Inflammatory macrophage (primary cell): ENCODE measurements at places on chromosomes 12 and 14.
A peak's percentile ranks its signal among the peaks of the same experiment; 100 is the strongest.

DNA sequence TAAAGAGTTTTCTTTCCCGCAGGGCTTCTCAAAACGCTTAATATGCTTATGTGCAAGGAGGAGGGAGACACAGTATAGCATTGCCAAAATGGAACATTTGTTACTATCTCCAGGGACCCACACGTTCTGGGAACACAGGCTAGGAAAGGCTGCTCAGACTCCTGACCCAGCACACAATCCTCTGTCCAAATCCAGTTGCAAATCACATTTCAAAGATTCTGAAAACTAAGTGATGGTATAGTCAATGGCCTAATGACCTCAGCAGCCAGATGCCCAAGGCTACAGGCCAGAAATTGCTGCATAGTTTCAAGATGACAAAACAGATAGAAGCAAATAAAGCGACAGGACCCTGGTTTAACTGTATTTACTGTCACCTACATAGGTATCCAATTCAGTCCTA, 97.0 kb upstream of the GRIP1 start:
- no peak for DNase-seq

DNA sequence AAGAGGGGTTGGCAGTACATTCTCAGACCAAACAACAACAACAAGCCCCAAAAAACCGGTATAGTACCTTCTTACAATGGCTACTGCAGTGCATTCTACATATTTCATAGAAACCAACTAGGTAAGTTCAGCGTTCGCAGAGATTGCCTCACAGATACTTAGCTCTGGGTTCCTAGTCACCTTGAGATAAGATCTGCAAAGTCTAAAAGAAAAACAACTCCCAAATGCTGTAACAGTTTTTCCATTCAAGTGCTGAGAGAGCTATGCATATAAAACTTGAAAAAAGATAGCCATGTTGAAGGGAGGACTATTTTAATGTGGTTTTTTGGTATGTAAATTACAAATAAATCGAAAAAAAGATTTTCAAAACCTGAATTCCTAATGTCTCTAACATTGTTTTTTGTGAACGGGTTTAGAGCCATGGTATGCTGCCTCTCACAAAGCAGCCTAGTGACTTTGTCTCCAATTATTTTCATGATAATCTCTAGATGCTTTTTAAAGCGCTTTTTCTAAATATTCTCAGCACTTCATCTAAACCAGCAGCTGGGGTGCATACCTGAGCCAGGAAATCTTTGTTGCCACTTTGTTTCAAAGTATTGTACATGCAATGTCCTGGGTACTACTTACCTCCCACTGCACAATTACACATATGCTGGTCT, 56.6 kb upstream of the CRACR2A start:
- DNase-seq = no peak

DNA sequence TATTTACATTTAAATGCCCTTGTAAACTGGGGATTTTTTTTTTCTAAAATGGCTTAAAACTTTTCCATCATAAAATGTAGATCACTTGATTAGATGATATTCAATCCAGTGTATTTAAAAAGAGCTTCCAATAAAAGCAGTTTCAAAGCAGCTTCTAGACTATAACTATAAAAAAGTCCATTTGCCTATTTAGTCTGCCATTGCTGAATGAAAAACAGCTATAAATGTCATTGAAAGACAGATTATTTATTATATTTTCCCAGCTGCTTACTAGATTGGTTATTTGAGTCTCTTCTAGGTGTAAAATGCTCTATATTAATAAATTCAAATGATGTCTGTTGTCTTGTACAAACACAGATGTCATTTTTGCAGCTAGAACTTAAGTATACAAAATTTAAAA, 414.8 kb downstream of the RMST start:
- no peak for DNase-seq

DNA sequence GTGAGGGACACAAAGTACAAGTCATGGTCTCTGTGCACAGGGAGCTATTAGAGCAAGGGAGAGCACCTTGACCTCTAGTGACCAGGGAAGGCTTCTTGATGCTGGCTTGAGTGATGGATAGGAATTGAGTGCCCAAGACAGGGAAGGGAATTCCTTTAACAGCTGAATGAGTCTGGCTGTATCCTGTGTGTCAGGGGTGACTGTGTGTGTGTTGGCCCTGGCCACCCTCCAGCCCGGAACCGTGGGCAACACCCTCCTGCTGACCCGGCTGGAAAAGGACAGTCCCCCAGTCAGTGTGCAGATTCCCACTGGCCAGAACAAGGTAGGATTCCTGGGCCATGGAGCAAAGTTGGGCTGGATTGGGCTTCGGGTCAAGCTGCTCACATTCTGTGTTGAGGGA, 5.5 kb upstream of the PFDN5 start:
- DNase-seq = no peak

- DNase-seq = peak; percentile 32
Observed at GRCh38 chr12:50515587-50515986, 10.8 kb downstream of the DIP2B start.
